ENCODE measurements at places on chromosomes 1 and 21.

DNA sequence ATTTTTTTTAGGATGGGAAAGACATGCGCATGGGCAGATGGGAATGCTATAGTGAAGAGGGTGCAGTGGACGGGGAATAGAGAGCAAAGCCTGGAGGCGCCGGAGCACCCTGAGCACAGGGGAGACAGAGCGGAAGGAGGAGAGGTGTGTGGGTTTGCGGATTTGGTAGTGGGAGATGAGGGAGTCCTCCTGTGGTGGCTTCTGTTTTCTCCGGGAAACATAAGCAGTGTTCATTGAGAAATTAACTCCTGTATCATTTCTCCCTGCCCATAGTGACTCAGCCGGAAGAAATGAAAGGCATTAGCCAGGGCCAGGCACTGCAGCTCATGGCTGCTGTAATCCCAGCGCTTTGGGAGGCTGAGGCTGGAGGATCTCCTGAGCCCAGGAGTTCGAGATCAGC is 4.7 kb upstream of the PTPRF start:
- DNase-seq: no peak

DNA sequence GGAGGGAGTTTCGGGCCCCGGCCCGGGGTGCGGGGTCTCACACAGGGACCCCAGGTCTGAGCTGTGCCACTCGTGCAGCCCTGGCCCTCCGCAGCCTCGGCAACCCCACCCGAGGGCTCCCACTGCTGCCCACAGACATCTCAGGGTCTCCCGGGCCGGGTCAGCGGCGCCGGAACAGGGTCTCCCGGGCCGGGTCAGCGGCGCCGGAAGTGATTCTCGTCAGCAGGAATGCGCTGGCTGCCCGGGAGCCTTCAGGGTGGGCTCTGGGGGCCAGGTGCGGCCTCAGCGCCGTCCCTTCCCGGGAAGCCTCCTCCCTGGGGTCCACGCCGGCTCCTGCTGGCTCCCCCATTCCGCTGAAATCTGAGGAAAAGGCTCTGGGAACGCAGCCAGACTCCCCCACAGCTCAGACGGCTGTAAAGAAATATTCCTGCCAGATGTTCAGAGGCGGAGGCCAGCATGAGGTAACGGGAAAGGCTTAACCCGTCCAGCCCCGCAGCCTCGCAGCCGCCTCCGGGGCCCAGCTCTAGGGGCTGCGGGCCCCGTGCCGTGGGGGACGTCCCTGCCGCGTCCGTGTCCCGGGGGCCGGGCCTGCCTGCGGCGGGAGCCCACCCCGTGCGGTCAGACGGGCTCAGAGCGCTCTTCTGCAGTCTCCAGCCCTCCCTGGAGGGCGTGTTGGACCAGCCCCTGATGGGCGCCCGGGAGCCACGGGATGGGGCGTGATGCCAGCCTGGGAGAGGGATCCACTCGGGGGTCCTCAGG is 8.7 kb upstream of the COL6A1 start:
- no peak for DNase-seq

- DNase-seq: no peak
Measured at GRCh38 chr21:23026878-23027277, 2028.7 kb downstream of the NCAM2 start.

DNA sequence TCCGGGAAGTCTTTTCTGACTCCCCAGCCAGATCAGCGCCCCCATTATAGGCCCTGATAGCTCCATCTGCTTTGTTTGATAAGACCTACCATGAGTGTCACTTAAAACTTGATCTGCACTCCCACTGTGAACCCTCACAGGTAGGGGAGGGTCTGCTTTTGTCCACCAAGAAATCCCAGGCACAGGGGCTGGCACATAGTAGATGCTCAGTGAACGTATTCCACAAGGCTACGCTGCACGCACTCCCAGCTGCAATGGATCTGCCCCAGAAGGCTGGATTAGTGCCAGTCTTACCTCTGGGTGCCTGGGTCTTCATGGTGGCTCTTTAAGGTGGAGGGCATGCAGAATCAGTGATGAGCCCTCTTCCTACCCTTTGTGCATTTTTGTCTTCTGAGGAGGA is 447.1 kb downstream of the PTPRU start:
- DNase-seq: no peak

- DNase-seq: no peak
Measured at GRCh38 chr1:27713869-27714513, 11.8 kb upstream of the FAM76A start.

- DNase-seq: no peak
Measured at GRCh38 chr1:230317823-230318819, 108.0 kb downstream of the PGBD5 start.

DNA sequence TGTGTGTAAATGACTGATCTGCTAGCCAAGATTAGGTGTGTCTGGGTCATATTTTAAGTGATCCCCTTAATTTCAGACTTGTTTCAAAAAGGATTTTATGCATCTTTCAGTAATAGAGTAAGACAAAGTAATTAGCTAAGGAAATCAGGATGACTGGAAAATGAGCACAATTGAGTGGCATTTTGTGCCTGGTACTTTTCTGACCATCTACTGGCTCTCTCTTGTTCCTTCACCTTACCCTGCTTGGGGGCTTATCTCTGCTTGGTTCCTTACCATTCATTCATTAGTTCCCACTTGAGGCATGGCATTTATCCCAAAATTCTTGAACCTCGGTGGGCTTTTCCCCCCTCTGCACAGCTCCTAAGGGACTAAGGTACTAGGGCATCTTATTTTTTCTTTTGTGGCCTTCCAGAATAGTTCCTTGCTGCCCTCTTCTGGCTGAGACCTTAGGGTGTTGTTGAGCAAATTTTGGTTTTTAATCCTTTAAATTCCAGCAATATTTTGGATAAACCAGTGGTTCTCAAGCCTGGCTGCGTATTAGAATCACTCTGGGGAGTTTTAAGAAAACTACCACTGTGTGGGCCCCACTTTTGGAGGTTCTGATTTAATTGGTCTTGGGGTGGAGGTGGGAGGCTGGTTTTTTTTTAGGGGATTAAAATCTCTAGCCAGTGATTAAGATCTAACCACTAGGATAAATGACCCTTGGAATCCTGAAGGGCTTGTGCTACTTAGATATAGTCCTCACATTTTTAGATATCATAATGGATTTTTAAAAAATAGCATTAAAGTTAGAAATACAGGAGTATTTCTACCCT is 50.8 kb downstream of the HS2ST1 start:
- DNase-seq: no peak

DNA sequence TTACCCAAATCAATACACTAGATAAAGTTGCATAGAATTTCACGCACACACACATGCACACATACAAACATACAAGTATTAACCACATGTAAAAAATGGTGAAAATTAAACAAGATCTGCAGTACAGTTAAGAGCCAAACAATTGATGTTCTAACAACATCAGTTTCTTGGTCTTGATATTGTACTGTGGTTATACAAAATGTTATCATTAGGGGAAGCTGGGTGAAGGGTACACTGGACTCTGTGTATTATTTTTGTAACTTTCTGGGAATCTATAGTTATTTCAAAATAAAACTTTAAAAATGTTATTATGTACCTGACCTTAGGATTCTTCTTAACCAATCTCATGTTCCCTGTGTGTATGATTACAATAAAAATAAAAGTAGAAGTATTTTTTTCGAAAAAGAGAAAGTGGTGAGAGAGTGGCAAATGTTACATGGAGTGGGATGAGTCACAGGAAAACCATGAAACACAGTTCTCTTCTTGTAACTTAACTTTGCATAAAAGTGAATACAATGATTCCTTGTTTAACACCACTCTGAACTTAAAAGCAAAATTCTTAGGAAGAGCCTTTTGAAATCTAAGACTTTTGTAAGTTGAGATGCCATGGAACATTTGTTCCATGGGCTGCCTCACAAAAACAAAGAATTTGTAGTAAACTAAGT is 101.6 kb upstream of the RUNX1 start:
- no peak for DNase-seq

DNA sequence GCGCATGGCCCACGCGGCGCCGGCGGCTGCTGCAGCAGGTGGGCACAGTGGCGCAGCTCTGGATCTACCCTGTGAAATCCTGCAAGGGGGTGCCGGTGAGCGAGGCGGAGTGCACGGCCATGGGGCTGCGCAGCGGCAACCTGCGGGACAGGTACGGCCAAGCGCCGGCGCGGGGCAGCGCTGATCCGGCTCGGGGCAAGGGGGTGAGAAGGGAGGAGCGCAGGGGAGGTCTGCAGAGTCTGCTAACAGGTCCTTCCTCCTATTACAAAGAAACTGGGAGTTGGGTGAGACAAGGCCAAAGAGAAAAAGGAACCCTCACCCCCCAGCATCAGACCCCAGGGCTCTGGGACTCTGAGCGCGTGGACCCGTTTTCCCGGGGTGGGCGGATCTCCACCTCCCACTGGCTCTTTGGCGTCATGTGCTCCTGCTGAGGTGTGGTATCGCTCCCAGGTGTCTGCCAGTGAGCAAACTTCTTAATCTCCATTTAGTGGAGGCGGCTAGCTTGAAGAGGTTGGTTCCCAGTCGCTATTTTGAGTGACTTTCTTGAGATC is 431 bp downstream of the MTARC1 start:
- DNase-seq: no peak
